CD4-positive, alpha-beta T cell treated with Interleukin-15 for 4 hours (primary cell): ENCODE measurements at places on chromosomes 2 and 18.

GRCh38 chr18:24937639-24938275 lies 414.2 kb downstream of the ZNF521 start:
- no peak for DNase-seq

DNA sequence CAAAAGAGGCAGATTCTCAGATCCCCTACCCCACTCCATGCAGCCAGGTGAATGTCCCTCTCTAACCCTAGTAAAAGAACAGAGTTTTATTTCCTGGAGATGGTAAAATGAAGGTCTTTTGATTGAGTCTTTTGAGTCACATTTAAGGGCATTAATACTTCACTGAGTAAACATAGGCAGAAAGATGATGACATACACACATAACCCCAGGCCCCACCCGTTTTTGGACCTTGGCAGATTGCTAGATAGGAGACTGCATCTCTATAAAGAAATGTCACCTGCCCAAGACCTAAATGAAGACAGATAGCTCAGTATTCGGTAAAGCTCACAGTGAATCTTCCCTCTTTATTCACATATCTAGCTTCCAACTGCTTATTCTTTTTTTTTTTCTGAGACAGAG lies 28.3 kb upstream of the PEX13 start:
- DNase-seq: no peak

DNA sequence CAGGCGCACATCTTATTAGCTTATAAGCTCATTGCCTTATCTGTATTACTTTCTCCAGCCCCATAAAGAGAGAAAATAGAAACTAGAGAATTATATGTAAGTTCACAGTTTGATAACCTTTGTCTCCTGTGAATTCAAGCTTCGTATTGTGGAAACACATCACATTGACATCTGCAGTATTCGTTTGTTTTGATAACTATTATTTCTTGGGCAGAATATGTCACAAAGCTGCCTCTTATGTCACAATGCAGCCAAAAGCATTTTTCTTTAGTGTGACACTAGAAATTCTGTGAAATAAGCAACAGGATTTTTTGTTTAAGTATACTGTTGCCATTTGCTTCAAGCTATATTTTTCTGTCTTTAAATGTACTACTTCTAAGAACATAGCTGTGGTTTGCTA lies 221.5 kb downstream of the DOK6 start:
- DNase-seq: no peak

DNA sequence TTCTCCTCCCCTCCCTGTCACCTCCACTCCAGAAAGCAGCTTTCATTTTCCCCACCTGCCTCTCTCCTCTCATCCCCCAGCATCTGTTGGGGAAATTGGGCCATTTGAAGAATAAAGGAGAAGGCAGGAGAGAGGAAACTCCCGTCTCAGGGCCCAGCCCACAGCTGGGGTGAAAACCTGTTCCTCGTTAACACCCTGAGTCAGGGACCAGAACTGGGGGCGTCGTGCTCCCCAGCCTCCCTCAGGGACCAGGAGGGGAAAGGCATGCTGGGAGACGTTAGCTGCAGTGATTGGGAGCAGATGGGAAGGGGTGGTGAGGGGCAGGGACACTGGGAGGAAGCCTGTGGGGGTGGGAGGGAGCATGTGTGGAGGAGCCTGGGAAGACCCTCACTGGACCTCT lies 251.3 kb downstream of the DYSF start:
- no peak for DNase-seq

DNA sequence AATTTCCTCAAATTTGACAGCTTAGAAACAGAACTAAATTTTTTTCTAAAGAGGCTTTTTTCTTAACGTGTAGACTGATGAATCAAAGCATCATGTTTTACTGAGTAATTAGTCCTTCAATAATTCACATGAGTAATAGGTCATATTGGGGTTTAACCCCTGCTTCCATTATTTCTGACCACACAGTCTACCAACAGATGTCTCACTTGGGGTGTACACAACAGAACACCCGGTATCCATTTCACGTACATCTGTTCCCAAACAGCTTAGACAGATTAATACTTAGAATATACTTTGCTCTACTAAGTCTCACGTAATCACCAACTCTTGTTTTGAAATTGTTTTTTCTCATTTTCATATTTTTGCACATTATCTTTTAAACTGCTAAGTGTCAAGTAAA lies 14.8 kb downstream of the CERKL start:
- DNase-seq: no peak

- DNase-seq: no peak
Measured at GRCh38 chr2:180190851-180191250, 183.8 kb upstream of the CWC22 start.

DNA sequence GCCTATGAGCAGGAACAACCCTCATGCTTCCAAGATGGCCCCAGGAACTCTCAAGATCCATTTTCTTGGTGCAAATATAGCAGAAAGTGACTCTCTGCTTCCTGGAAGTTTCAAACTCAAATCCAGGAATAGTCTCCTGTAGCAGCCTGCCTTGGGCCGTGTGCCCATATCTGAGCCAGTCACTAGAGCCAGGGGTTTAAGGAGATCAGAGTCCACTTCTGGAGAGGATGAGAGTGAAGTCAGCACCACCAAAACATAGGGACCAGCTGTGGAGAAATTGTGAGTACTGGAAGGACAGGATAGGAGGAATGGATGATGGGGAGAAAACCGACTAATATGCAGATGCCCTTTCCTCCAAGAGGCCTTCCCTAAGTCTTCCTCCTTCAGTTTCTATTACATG lies 33.2 kb downstream of the PSD4 start:
- DNase-seq: no peak

GRCh38 chr2:170360546-170361089 lies 182.7 kb downstream of the MYO3B start:
- DNase-seq: no peak

- DNase-seq: no peak
Measured at GRCh38 chr2:28239207-28239606, 153.5 kb upstream of the FOSL2 start.

DNA sequence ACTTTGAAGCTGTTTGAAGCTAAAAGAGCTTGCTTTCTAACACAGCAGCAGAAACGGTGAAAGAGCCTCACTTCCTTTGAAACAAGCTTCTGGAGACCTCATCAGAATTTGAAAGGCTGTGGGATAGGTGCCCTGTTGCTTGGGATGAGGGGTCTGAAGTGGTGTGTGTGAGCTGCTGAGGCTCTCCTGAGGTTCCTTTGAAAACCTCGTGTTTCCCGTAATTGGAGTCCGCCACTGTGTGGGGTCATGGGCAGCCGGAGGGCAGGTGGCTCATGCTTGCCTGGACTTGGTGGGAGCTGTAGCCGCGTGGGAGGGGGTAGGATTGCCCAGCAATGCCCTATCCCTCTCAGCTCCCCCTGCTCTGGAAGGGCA lies 34.4 kb downstream of the CABLES1 start:
- DNase-seq: no peak

- DNase-seq: no peak
Measured at GRCh38 chr18:66764230-66764629, 160.3 kb upstream of the CDH19 start.
